ENCODE measurements at places on chromosomes 2 and 18. TPM values are rescaled to one million over a fixed set of nuclear protein-coding genes. Genes with fewer than 3 reads are reported as not detected.

The CYRIA gene
- total RNA-seq = 227 TPM

The RAD51AP2 gene
- 0.82 TPM for total RNA-seq

The OSBPL6 gene
- total RNA-seq = 11.4 TPM

The CLEC4F gene
- not detected for total RNA-seq

The ATIC gene
- total RNA-seq = 13.9 TPM

The PTMA gene
- total RNA-seq = 958 TPM

The ALPI gene
- not detected for total RNA-seq

The CD8B2 gene
- total RNA-seq = under 0.01 TPM

The ZBTB7C gene
- total RNA-seq = 1.6 TPM

The SERPINB10 gene
- 0.41 TPM for total RNA-seq

The KCNG3 gene
- 1.2 TPM for total RNA-seq

The PARD6G gene
- total RNA-seq = 9.4 TPM

The SPP2 gene
- total RNA-seq = not detected

The MPP4 gene
- total RNA-seq = under 0.01 TPM

The MC5R gene
- total RNA-seq = 2.9 TPM

The TOGARAM2 gene
- total RNA-seq = under 0.01 TPM

The STPG4 gene
- total RNA-seq = 0.41 TPM

The GALNT14 gene
- 10.2 TPM for total RNA-seq

The TEX44 gene
- total RNA-seq = not detected

The LRATD1 gene
- total RNA-seq = 29.8 TPM

The SOX11 gene
- 345 TPM for total RNA-seq

The PSMA8 gene
- total RNA-seq = not detected

The POTEI gene
- total RNA-seq = under 0.01 TPM

Data from frontal cortex (tissue), 4 donors.